ENCODE measurements at places on chromosomes 3 and 15. TPM values are rescaled to one million over a fixed set of nuclear protein-coding genes. Genes with fewer than 3 reads are reported as not detected.

The PODXL2 gene
- 9.7 TPM for total RNA-seq

DNA sequence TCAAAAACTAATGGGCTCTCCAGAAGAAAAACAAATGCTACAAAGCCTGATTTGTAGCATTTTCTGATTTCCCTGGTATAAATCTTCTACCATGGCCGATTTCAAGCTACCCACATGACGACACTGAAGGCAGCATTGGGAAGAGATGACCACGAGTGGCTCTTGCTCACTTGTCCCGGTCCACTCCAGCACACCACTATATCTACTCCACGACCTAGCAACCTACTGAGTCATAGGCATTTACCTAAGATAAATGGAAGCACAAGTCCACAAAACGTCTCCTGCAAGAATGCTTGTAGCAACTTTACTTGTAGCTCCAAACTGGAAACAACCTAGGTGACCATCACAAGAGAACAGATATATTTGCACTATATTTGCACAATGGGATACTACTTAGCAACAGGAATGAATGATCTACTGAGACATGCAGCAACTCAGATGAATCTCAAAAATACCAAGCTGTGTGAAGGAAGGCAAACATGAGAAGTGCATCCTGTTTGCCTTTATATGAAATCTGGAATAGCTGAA, 60.8 kb upstream of the HES1 start:
- DNase-seq, result no peak

The CCDC39 gene
- not detected for total RNA-seq

DNA sequence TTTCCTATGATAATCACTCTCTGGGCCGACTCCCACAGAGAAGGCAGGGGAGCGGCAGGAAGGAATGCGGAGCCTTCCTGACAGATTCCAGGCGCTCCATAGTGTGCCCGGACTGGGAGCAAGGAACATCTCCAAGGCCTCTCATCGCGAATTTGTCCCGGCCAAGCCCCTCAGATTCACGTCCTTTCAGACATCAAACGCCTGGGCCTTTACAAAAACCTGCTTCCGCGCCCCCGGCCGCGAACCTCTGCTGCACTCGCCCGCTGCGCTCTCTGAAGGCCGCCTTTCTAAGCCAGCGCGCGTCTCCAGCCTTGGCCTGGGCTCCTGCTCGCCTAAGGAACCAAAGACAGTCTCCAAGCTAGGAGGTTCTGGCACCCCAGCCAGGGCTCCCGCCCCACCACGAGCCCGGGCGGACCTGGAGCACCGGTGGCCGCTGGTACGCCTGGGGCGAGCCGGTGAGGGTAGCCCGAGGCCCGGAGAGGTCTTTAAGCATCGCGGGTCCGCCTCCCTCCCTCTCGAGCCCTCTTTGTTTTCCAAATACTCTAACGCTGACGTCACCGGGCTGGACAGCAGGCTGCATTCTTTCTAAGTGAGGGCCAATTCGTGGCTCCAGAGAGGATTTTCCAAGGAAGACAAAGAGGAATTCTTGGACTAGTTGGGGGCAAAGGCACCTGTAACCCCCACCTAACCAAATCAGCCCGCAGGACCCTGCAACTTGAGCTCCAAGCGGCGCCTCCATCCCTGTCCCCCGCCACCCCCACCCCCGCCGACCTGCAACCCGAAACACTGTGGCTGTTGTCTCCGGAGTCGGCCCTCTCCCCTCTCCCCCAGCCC, 759 bp downstream of the AMOTL2 start:
- no peak for DNase-seq

- no peak for DNase-seq
Measured at GRCh38 chr3:127226457-127226856, 33.5 kb downstream of the PRR23E start.

All from activated T-helper 1 cell treated with anti-CD3 and anti-CD28 coated beads, Interleukin-12 subunit alpha, Interleukin-12 subunit beta, Interleukin-2, Interleukin-4 antibody, amounts not matched to agents 30 ng/mL and 10 ng/mL and 1 ng/mL, durations not matched to agents 14 hours and 24 hours and 36 hours (primary cell).